GM10248 (cell line): ENCODE measurements at places on chromosomes 16 and 17.

GRCh38 chr17:49549691-49550678 is 25.7 kb upstream of the NXPH3 start:
- peak; percentile 23 for DNase-seq

DNA sequence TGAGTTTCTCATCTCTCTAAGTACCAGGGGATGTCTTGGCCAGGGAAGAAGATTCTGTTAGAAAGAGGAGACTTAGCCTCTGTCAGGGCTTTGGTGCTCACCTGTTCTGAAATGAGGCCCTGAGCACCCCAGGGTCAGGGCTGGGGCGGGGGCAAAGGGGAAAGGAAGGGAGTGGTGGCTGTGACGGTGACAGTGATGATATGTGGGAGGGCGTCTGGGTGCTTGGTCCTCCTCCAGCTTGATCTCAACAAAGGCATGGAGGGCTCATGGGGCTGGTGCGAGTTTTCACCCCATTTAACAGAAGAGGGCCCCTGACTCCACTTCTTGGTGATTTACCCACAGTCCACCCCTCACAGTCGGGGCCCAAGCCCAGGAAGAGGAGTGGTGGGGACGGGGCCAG is 15.1 kb downstream of the SOX8 start:
- no peak for DNase-seq

DNA sequence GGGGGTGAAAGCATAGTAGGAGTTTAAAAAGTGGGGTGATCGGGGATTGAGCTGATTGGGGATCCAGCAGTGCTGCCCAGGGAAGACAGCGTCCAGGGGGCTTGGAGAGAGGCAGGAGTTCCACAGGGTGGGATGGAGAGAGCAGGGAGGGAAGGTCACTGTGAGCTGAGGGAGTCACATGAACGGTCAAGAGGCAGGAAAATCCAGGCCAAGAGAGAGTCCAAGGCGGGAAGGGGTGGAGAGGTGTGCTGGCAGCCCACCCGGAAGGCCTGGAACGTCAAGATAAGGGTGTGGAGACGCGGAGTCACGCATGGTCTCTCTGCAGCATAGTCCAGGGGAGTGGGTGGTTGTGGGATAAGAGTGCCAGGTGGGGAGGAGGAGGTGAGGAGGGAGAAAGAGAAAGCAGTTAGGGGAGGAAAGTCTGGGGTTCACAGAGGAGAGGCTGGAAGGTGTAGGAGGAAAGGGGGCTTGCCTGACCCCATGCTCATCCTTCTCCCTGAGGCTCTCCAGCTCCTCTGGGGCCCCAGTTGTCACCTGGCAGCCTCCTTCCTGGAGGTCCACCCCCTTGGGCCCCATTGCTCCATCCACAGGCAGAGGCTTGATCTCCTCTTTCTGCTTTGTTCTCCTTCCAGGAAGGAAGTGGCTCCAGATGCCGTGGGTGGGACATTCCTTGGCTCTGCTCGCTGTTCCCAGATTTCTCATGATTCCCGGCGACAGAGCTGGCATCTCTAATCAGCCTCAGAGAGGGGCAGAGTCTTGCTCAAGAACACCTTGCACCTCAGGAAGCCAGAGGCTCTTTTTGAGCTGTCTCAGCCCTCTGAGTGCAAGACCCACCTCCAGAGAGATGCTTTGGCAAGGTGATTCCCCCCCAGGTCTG is 28.7 kb downstream of the CCR7 start:
- no peak for DNase-seq

GRCh38 chr16:30902029-30902972 is 5.9 kb downstream of the CTF1 start:
- DNase-seq: peak; percentile 85

- DNase-seq: no peak
Measured at GRCh38 chr17:79800325-79801155, 3.7 kb upstream of the CBX8 start.

DNA sequence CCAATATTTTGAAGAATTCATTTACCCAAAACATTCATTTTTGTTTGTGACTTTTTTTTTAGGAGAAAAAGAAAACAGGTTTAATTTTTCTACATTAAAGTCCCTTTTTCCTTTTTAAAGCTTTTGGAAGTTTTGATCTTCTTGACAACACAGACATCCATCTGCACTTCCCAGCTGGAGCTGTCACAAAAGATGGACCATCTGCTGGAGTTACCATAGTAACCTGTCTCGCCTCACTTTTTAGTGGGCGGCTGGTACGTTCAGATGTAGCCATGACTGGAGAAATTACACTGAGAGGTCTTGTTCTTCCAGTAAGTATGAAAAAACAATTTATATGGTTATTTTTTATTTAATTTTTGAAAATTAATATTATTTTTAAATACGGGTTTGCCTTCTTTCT is 37.2 kb downstream of the SIAH1 start:
- no peak for DNase-seq

DNA sequence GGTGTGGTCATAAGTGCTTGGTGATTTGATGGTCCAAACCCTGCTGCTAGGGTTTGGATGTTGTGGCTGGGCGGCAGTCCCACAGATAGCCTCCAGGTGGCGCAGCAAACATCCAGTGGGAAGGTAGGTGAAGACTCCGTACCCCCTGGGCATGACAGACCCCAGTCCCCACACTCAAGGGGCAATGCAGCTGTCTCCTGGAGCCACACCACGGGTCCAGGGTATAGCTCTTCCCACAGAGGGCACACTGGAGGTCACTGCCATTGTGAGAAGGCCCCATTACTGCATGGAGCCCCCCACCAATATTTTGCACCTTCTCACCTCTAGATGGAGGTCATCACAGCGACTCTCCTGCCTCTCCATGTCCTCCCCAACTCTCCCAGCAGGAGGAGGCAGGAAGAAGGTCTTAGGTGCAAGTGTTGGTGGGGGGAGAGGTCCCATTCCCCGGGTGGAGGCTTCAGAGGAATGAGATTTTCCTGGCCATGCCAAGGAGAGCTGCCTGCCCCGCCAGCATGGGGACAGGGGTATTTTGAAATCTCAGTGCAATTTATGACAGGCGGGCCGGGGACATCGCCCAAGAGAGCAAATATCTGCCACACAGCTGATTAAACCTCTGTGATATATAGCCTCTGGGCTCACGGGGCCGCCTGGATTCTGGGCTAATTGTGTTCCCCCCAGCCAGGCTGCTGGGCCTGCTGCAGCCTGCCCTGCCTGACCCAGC is 17.1 kb upstream of the C17orf113 start:
- DNase-seq: peak; percentile 73

- no peak for DNase-seq
Measured at GRCh38 chr17:1294157-1294717, 14.8 kb downstream of the TRARG1 start.

- no peak for DNase-seq
Measured at GRCh38 chr16:57388359-57389086, 16.0 kb upstream of the CCL17 start.

- no peak for DNase-seq
Measured at GRCh38 chr16:73997340-73997711, 299.3 kb upstream of the PSMD7 start.

DNA sequence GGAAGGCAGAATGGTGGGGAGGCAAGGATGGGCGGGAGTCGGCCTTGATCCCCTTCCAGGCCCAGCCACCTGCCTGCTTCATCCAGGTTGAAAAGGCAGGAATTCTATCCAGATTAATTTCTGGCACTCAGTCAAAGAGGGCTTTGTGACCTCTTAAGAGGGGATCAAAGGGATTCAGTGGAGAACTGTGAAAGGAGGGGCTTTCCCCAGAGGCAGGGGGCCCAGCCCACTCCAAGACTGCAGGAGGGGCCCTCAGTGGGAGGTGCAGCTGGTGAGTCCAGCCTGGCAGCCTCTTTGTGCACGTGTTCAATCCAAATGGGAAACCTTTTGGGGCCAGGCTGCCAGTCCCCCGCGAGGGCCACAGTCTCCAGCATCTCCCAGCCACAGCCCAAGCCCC is 148.5 kb upstream of the PLCG2 start:
- no peak for DNase-seq

- DNase-seq: no peak
Measured at GRCh38 chr16:77424871-77425604, 9.8 kb downstream of the ADAMTS18 start.
